ENCODE measurements at places on chromosomes 6 and 20.

- DNase-seq = no peak
These were observed 169.0 kb upstream of the SCGN start for GRCh38 chr6:25482996-25483395.

DNA sequence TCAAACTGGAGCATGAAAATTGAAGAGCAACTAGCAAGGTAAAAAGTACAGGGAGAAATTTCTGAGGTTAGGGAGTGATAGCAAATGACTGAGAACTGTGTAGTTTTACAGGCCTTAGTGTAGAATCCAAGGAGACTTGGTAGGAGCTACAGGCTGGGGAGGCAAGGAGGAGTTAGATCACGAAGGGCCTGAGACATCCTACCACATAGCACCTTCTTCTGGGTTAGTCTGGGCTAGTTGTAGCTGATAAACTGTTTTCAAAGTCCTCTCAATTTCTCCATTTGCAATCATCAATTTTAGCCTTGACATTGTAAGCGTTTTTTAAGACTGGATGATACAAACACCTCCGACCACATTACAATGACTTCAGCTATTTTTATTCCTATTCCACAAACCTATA, 209.7 kb downstream of the TMEM200A start:
- DNase-seq = no peak

GRCh38 chr6:160430203-160430602, 82.0 kb downstream of the SLC22A3 start:
- DNase-seq = no peak

DNA sequence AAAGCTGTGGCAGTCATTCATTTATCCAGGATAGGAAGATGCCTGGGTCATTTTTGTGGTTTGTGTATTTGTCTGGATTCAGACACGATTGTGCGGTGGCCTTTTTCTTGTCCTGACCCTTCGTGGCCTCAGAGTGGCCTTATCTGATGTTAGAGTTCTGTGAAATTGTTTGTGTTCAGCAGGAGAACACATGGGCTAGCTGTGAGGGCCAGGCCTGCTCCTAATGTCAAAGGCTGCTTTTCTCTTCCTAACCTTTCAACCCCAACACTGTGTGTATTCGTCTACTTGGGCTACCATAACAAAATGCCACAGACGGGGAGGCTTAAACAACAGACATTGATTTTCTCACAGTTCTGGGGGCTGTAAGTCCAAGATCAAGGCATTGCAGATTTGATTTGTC, 321.8 kb downstream of the CD83 start:
- DNase-seq = no peak

- no peak for DNase-seq
These were observed 949.4 kb upstream of the GJE1 start for GRCh38 chr6:141183368-141183767.

Measured in T-cell (primary cell).